Caudate nucleus (tissue), 63 donors: ENCODE measurements at places on chromosomes 1 and 21.

DNA sequence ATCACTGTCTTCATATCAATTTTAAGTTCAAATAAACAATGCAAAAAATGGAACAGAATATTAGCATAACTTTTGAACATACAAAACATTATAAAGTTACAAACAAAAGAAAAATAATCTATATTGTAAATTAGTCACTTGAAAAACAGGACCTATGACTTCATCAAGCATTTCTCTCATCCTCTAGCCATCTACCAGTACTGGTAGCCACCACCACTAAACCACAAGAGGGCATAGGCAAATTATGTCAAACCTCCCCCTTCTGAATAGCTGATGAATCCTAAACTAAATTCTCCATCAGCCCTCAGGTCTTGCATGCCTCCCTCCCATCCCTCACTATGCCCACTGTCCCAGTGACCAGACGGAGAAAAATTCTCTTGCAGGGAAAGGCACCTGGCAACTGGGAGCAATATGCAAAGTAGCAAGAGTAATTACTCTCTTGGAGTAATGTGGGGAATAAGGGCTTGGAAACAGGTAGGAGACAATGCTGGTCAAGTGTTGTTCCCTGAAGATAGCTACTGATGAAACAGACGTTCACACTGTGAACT lies 37.1 kb downstream of the SSX2IP start:
- DNase-seq: no peak

- no peak for DNase-seq
Measured at GRCh38 chr1:14737561-14738094, 139.1 kb downstream of the KAZN start.

DNA sequence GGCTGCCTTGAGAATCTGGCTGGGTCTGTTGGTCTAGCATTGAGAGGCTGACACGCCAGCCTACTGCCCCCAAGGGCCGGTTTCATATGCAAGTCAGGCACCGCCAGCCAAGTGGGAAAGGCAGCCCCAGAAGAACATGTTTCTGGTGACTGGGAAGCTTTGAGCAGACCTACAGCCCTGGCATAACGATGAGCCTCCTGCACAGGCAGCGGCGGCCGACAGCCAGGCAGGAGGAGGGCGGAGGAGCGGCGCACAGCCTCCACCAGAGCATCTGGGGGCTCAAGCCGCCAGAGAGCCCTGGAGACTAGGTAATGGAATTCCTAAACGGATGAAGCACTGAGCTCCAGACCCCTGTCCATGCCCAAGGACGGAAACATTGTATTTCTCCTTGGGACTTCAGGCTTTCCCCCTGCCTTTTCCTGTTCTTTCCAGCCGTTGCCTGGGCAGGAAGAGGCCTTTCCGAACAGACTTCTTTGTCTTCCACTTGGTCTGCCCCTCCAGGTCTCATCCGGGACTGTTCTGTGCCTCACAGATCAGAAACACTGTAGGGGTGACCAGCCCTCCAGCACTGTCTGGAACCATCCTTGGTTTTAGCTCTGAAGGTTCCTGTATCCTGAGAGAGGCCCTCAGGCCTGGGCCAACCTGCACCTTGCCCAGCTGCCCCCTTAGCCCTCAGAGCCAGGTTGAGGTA lies 59.5 kb downstream of the IRF2BP2 start:
- peak; percentile 59 for DNase-seq

- DNase-seq: no peak
Measured at GRCh38 chr1:23698466-23698865, 6.9 kb downstream of the RPL11 start.

- no peak for DNase-seq
Measured at GRCh38 chr1:203090421-203091198, 4.8 kb upstream of the MYOG start.

DNA sequence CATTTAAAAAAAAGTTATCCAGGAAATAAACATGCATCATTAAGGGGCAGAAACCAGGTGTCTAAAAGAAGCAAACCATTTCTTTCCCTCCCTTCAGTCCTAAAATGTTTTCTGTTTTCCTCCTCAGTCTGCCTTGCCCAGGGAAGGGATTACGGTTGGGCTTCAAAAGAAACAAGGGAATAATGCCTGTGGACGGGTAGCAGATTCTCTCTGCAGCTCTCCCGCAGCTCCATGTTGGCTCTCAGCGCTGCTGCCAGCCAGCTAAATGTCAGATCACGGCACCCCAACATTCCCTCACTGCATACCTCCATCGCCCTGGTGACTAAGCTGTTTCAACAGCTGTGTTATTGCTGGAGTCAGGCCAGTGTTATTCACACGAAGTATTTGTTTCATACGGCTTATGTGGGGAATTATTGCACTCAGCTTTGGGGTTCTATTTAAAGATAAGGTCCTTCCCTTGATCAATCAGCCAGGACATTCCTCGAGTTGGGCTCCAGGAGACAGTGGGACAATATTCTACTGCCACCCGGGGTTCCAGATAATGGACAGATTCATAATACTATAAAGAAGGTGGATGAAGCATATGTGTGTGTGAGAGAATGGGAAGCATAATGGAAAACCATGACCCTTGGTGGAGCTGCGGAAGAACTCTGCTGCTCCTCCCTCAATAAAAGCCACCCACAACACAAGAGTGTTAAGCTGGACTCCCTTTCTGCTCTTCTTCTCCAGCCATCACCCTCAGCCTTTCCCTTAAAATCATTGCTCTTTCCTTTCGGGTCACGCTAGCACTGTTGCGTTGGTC lies 58.2 kb downstream of the WLS start:
- DNase-seq: no peak

- no peak for DNase-seq
Measured at GRCh38 chr1:212561501-212561931, 47.0 kb upstream of the ATF3 start.

GRCh38 chr21:44477712-44478111 lies 22.4 kb downstream of the LRRC3 start:
- DNase-seq: no peak

DNA sequence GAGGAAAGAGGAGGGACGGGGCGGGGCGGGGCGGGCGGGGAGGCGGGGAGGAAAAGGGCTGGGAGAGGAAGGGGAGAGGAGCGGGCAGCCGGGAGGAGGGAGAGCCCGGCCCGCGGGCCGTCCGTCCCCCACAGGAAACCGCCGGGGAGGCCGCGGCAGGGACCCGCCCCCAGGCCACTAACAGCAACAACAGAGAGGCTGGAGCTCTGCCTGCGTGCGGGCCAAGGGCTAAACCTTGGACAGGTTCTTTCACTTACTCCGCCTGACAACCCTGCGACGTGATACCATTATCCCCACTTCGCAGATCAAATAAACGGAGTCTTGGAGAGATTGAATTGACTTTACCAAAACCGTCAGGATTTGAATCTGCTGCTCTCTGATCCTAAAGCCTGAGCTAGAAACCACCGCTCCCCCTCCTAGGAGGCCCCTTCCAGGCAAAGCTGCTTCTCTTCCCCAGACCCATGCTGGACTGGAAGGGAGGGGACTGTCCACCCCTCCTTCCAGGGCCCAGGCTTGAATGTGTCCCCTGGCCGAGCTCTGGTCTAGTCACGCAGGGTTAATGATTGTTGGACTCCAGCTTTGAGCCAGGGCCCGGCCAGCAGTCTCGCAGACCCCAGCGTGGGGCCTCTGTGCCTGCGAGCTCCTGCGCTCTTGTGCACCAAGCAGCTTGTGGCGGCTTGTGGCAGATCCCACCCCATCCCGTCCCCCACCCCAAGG lies at the start of gene EVA1B:
TSS of gene EVA1B (minus strand) at position 10 of the 717 bp plus-strand sequence. CDS start 608 bp downstream, outside the sequence.
- DNase-seq: no peak

- no peak for DNase-seq
Measured at GRCh38 chr21:29230551-29231261, 68.0 kb upstream of the BACH1 start.

DNA sequence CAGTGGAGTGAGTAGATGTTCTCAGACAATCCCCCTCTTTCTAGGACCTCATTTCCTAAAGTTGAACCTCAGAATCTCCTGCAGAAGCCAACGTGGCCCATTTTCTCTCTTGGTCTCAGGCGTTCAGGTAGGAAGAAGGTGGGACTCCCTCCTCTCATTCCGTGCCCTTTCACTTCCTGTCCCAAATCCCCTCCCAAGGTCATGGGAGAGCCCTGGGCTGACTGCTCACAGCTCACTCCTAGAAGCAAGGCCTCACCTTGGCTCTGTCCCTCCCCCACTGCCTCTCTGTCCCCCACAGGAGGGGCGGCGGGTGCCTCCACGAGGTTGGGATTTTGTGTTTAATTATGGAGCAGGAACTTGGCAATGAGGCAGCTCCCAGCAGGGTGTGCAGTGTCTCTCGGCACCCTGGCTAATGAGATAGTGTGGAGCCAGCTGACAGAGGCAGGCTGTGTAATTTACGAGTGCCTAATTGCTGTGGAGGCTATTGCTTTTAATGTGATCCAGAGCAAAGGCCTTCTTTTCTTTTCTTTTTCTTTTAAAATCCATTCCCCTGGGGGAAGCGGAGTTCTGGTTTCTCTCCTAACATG lies 9.1 kb upstream of the CDK18 start:
- no peak for DNase-seq

- DNase-seq: no peak
Measured at GRCh38 chr1:227774821-227775661, 39.8 kb downstream of the SNAP47 start.

GRCh38 chr1:67609577-67610341 lies 75.2 kb upstream of the GADD45A start:
- DNase-seq: no peak

DNA sequence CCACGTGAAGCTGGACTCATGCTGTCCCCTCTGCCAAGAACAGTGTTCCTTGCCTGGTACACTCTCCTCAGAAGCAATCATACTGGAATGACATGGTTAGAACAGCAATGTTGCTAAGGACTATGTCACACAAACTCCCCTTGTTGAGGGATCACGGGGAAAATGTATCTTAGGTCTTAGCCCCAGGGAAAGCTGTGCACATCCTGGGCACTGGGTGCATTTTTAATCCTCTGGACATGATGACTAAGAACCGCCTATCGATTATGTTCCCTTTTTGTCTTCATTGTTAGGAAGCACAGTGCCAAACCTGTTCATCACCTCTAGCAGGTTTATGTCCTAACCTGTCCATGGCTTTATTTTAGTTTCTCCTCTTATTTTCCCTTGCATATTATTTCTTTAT lies 115.1 kb downstream of the HIVEP3 start:
- DNase-seq: no peak

DNA sequence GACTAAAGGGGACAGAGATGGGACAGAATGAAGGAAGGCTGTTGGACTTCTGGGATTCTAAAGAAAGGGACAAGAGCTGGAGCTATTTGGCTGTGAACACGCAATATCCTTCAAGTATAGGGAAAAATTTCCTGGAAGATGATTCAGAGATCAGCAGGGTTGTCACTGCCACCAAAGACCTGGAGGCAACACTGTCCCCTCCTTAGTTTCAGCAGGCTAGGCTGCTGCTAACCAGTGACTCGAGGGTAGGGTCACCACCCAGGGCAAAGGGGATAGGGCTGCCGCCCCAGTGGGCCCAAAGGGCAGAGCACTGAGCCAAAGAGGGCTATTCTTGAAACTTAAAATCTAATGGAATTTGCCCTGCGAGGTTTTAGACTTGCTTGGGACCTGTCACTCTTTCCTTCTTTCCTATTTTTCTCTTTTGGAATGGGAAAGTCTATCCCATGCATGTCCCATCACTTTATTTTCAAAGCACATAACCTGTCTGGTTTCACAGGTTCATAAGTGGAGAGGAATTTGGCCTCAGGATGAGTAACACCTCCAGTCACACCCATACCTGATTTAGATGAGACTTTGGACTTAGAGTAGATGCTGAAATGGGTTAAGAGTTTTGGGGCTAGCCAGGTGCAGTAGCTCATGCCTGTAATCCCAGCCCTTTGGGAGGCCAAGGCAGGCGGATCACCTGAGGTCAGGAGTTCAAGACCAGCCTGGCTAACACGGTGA lies 11.9 kb downstream of the IFNLR1 start:
- DNase-seq: no peak

DNA sequence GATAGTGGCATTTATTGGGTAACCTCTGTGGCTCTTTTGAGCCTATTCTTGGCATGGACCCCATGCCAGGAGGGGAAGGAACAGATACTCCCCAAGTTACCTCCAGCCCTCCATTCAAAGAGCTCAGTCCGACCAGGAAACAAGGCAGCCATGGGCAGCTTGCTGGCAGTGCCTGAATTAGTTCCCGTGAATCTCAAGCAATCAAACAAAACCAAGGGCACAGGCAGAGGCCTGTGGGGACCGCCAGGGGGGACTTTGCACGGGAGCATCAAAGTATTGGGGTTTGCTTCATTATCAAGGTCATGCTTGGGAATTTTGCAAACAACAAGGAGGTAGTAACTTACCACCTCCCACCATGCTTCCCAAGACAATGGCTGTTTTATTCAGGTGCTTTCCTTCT lies 81.2 kb upstream of the IFFO2 start:
- no peak for DNase-seq

DNA sequence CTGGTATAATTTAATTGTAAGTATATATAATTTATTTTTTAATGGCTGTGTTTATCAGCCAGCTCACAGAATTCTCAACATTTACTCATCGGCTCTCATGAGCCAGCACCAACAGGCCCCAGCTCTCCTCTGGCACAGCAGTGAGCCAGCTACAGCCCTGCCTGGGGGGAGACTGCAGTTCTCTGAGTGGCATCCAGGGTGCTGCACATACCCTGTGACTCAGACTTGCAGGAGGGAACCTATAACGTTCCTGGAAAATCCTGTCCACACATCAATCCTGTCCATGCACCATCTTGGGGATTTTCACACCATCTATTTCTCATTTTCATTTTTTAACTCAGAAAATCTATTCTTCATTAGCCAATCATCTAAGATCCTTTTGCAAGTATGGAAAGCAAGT lies 36.5 kb downstream of the FHAD1 start:
- DNase-seq: no peak

GRCh38 chr1:210447456-210448057 lies 118.9 kb downstream of the HHAT start:
- DNase-seq: no peak

GRCh38 chr1:210905944-210906453 lies 227.9 kb downstream of the KCNH1 start:
- DNase-seq: no peak

- no peak for DNase-seq
Measured at GRCh38 chr1:183318433-183318832, 99.7 kb downstream of the NMNAT2 start.

- no peak for DNase-seq
Measured at GRCh38 chr1:73162564-73162963, 880.2 kb upstream of the NEGR1 start.

- DNase-seq: no peak
Measured at GRCh38 chr1:201643835-201644104, 104.8 kb downstream of the NAV1 start.

- DNase-seq: no peak
Measured at GRCh38 chr1:13435458-13435857, 25.2 kb downstream of the PRAMEF20 start.
